Stimulated activated CD4-positive, alpha-beta T cell treated with anti-CD3 and anti-CD28 coated beads, TNF-alpha, amount 100 ng/mL, for 4 hours (primary cell): ENCODE measurements at places on chromosomes 12 and 14.
A peak's percentile ranks its signal among the peaks of the same experiment; 100 is the strongest.

DNA sequence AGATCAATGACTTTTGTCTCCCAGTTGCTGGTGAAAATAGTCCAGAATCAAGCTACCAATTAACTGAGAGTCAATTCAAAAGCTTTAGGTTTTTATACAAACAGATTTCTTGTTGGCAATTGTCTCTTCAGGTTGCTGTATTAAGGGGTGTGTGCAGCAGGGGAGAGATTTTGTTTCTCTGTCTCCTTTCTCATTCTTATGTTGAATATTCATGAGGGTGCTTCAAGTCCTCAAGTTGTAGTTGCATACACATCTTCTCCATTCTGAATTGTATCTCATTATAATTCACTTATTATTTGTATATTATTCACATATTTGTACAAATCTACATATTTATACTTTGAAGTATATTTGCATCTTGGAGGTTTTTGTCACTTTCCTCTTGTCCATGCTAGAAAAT is 126.7 kb upstream of the PTPRQ start:
- DNase-seq, result no peak

GRCh38 chr12:42270596-42270995 is 32.5 kb upstream of the YAF2 start:
- no peak for DNase-seq

DNA sequence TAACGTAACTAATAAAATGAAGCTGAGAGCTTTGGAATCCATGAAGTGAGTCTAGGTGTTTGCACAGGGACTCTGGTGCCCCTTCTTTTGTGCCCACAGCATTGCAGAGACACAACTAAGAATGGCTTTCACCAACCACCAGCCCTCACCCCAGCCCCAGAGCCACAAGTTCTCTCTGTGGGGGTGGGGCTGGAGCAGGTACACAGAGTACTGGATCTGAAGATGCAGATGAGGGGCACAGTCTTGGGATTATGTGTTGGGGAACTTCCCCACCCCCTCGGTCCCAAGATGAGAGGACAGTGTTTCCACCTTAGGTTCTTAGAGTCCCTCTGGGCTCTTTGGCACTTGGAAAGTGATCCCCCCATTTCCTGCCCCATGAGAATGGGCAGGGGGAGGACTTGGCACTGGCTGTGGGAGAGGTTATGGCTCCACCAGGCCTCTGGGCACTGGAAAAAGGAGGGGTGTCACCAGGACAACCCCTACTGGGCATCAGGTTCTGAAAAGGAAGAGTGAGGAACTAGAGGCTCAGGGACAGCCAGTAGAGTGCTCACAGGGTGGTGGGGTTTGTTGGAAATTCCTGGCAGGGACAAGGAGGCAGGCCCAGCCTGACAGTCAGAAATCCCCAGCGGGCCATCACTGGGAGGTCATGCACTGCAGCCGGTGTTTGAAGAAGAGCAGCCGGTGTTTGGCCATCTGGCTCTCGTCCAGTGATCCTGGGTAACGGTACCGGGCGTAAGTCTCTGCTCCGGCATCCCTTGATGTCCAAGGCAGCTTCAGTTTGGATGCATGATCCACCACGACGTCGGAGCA is 6.7 kb downstream of the B4GALNT1 start:
- DNase-seq, result no peak

GRCh38 chr12:69065775-69066174 is 132.8 kb upstream of the CPM start:
- DNase-seq, result no peak

DNA sequence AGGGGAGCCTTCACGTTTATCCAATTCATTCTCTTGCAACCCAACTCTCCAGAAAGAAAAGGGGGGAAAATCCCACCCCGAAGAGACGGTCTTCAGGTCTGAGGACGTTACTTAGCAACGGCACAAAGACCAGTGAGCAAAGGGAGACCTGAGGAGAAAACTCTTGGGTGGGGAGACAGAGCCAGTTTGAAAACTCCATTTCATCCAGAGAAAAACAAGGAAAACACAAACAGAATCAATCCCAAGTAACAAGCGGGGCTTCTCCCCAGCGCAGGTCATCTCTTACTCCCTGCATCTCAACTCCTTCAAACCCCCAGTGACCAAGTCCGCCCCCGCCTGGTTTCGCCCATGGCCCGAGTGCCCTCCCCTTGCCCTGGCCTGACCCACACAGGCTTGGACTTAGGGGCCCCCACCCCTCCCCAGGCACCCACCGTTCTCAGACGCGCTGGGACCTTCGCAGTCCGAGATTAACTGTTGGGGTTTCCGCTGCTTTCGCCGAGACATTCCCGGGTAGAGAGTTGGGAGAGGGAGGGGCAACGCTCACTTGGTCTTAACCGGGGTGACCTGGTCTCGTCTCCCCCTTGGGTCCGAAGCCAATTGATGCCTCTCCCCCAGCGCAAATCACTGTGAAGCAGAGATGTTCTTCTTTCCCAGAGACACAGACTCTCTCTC is 10.4 kb upstream of the SALL2 start:
- DNase-seq, result no peak

- DNase-seq, result peak; percentile 85
These were observed 551 bp downstream of the METTL1 start for GRCh38 chr12:57771236-57771872.
